ENCODE measurements at places on chromosomes 4 and X. TPM values are rescaled to one million over a fixed set of nuclear protein-coding genes. Genes with fewer than 3 reads are reported as not detected.

ITGB1BP2 gene
- 1.8 TPM for polyA plus RNA-seq

PRMT9 gene
- 7.6 TPM for polyA plus RNA-seq

TMEM150C gene
- polyA plus RNA-seq: 22.9 TPM

SULT1B1 gene
- polyA plus RNA-seq: 0.39 TPM

MAP3K15 gene
- 5.0 TPM for polyA plus RNA-seq

CBR4 gene
- 24.1 TPM for polyA plus RNA-seq

ACE2 gene
- polyA plus RNA-seq: 32.4 TPM

LYAR gene
- 8.6 TPM for polyA plus RNA-seq

SMIM31 gene
- polyA plus RNA-seq: not detected

TLR3 gene
- 5.1 TPM for polyA plus RNA-seq

DGAT2L6 gene
- not detected for polyA plus RNA-seq

ASB12 gene
- polyA plus RNA-seq: 0.62 TPM

FABP2 gene
- not detected for polyA plus RNA-seq

Measured in kidney (tissue), 22 donors.